ENCODE measurements at places on chromosomes 1 and 21.

- no peak for DNase-seq
Measured at GRCh38 chr1:89908672-89909436, 86.1 kb upstream of the ZNF326 start.

GRCh38 chr1:195709821-195710220, 898.4 kb downstream of the KCNT2 start:
- DNase-seq = no peak

DNA sequence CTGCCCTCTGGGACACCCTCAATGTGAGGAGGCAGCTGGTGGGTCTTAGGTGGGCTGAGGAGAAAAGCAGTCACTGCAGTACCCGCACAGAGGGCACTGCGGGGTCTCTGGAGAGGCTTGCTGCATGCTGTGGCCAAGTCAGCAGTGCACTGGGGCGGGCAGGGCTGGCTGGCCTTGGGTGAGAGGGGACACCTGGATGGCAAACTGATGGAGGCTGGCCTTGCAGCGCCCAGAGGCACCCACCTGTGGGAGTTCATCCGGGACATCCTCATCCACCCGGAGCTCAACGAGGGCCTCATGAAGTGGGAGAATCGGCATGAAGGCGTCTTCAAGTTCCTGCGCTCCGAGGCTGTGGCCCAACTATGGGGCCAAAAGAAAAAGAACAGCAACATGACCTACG, 3.2 kb downstream of the ELF3 start:
- no peak for DNase-seq

DNA sequence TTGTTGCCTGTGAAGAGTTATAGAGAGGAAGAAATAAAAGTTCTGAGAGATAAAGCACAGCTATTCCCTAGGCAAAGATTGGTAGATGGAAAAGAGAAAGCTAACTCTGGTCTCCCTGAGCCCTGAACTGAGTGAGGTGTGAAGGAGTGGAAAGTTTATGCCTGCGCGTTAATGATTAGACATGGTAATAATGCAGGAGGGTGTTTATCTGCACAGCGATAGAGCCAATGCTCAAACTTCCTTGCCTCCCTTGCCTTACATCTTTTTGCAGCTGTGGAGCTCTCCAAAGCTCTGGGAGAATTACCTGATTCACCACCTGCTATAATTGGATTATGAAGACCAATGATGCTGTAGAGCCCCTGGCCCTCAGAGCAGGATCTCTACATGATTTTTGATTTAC, 32.8 kb upstream of the CHRM3 start:
- no peak for DNase-seq

DNA sequence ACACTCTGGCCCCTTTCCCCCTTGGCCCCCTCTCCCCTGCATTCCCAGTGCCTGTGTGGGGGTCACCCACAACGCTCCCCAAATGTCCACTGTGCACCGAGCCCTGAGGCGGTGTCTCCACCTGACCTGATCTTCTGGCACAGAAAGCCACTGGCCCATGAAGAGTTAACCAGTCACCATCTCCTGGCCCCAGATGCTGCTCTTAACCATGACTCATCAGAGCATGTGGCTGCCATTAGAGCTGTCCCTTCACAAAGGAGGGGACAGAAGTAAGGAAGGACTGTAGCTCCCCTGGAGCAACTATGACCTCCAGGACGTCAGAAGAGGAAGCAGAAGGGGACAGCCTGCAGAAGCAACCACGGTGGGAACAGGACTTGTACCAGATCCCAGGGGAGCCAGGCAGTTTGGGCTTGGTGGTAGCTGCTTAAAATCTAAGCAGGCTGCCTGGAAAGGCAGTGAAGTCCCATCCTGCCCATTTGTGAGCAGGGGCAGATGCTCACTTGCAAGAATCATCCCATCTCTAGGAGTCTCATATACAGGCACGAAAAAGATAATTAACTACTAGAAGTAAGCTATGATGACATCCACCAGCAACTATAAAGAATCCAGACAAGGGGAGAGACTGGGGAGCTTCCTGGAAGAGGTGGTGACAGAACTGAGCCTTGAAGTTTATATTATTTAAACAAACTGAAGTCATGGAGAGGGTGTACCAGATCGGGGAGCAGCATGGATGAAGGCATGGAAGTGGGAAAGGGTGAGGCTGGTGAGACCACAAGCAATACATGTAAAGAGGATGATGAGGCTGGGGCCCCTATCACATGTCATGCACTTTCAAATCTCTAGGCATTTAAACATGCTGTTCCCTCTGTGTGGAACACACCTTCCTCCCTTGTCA, 1.1 kb upstream of the TTC39A start:
- DNase-seq = peak; percentile 37

- DNase-seq = no peak
Measured at GRCh38 chr1:208866386-208866955, 622.3 kb upstream of the PLXNA2 start.

- no peak for DNase-seq
Measured at GRCh38 chr21:32334980-32335531, 36.4 kb downstream of the MRAP start.

- no peak for DNase-seq
Measured at GRCh38 chr1:33099290-33100118, 18.6 kb downstream of the AZIN2 start.

GRCh38 chr21:42009018-42009830, 936 bp downstream of the ZBTB21 start:
- peak; percentile 50 for DNase-seq

DNA sequence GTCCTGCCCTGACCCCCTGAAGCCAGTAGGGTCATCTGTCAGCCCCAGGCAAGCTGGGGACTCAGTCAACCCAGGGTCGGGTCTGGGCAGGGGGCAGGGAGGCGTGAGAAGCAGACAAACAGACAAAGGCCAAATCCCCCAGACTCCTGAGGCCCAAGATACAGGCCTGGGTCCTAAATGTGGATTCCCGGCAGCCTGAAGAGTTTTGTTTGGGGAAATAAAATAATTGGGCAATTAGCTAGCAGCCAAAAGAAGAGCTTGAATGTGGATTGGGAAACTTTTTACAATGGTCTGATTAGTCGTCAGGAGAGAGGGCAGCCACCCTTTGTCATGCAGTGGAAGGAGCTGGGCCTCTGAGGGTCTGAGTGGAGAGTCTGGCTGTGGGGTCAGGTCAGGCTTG, 4.5 kb upstream of the LEFTY2 start:
- DNase-seq = no peak

DNA sequence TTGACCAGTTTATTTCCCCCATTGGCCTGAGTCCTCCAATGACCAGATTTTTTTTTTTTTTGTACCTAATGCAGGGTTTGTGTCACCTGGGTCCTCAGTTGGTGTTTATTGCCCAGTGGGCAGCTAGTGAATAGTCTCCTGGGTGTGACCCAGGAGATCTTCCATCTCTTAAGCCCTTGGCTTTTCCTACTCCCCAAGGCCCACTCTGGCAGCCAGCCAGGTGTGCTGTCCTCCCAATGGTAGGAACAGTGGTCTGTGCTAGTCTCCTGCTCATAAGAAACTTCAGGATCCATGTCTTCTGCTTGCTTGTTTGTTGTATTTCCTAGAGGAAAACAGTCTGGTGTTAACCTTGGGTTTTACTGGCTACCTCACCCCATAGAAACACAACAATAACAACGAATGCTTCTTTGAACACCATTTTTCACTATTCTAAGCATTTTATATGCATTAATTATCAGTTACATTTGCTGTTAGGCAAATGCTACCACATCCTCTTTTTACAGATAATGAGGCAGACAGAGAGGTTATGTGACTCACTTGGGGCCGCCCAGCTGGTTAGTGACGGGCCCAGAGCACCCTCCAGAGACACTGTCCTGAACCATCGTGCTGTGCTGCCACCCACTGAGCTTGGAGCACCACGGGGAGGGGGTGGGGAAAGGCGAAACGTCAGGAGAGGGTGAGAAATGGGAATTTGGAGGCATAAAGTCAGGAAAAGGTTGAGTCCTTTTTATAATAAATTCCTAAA, 107.5 kb downstream of the HIVEP3 start:
- no peak for DNase-seq

GRCh38 chr1:247328311-247328710, 3.4 kb downstream of the ZNF496 start:
- DNase-seq = no peak

DNA sequence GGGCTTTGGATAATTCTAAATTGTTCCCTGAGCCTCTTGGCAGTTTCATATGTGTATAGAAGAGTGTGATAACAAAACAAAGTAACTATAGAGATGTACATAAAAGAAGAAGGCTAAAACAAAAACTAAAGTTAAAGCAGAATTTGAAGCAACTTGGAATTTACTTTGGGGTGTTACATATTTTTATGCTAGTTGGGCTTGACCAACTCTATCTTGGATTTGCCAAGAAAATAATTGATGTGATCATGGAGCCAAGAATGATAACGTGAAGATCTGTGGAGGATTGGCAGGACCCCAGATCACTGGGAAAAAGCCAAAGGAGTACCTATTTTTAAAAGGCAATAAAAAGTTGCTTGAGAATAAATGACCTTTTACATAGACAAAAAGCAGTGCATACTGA, 206.9 kb downstream of the LMO4 start:
- no peak for DNase-seq

DNA sequence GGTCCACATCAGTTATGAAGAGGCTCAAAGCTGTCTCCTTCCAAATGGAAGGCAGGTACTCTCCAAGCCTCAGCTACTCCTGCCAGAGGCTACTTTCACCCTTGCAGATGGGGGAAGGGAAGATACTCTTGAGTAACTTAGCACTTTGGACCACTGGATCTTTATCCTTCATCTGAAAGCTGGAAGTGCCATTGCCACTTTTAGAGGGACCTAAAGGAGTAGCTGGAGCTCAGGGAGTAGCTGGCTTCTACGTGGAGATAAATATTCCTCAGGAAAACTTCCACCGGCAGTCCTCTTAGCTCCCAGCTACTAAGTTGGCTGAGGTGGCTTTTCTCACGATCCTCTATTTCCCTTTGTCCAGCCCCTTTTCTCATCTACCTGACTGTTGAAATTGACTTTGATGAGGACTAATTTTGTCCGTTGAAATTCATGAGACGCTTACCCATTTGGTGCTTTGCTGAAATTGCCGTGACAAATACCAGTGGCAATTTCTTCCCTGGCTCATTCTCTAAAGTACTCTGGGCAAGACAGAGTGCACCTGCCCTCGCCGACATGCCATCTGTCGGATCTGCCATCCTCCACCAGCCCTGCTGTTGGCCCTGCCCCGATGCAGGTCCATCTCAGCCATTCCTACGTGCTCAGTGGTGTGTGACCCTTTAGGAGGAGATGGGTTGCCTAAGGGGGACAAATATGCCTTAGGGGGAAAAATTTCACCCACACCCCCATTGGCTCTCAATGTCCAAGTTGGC, 13.6 kb downstream of the IGSF21 start:
- DNase-seq = no peak

DNA sequence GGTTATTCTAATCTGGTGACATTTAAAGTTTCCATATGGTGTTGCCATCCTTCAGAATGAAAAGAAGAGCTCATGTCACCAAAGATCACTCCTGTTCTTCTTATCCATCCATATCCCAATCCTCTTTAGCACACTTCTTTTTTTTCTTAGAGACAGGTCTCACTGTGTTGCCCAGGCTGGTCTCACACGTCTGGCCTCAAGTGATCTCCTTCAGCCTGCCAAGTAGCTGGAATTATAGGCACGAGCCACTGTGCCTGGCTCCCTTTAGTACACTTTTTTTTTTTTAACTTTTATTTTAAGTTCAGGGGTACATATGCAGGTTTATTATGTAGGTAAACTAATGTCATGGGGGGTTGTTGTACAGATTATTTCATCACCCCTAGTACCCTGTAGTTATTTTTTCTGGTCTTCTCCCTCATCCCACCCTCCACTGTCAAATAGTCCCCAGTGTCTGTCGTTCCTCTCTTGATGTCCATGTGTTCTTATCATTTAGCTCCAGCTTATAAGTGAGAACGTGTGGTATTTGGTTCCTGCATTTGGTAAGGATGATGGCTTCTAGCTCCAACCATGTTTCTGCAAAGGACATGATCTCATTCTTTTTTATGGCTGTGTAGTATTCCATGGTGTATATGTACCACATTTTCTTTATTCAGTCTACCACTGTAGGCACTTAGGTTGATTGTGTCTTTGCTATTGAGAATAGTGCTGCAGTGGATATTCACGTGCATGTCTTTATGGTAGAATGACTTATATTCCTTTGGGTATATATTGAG, 40.6 kb downstream of the CTTNBP2NL start:
- no peak for DNase-seq

DNA sequence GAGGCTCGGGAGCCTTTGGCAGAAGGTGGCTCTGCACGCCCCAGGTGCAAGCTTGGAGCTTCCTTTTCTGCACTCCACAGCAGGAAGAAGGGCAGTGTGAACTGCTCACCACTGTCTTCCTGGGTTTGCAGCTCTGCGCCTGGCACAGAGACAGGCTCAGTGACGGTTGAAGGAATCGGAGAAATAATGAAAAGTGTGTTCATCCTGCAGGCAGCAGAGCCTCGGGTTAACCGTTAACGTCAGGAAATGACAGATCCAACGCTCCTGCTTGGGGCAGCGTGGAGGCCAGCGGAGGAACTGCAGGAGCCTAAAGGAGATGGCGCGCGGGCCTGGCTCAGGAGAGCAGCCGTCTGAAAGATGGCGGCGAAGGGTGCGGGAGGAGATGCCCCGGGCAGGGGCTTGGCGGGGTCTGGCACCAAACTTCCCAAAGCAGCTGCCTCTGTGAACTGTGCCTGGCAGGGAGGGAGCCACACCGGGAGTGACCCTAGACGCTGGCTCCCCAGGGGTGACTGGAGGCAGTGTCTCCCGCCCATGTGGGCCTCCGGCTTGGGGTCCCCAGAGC, 10.9 kb upstream of the SAMD11 start:
- no peak for DNase-seq

DNA sequence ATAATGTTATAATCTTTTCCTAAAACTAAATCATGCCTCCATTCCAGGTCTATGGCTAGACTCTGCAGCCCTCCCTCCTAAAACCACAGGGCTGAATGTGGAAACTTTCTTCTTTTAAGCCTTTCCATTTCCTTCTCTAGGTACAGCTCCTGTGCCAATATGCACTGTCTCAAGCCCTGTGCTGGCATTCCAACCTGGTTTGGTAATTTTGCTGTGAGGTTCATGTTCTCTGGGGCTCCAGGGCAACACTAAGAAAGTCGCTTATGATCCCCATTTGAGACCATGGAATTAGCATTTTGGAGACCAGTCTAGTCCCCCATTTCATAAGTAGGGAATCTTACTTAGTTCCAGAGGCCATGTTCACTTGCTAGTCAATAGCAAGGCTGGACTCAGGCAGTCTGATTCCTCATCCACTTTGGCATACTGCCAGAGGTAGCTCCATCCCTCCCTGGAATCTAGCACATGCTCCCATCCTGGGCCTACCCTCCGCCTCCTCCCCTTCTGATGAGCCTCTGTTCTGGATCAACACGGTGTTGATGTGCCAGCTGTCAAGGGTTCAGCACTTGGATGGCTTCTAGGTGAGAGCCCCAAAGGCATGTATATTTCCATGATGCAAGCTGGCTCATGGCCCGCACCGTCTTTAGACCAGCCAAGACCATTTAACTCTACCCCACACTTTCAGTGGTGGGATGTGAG, 36.5 kb downstream of the ZMYND12 start:
- DNase-seq = no peak

Measured in COR-L47 (cell line).